ENCODE measurements at places on chromosomes 6 and 20. TPM values are rescaled to one million over a fixed set of nuclear protein-coding genes. Genes with fewer than 3 reads are reported as not detected.
A peak's percentile ranks its signal among the peaks of the same experiment; 100 is the strongest.

DNA sequence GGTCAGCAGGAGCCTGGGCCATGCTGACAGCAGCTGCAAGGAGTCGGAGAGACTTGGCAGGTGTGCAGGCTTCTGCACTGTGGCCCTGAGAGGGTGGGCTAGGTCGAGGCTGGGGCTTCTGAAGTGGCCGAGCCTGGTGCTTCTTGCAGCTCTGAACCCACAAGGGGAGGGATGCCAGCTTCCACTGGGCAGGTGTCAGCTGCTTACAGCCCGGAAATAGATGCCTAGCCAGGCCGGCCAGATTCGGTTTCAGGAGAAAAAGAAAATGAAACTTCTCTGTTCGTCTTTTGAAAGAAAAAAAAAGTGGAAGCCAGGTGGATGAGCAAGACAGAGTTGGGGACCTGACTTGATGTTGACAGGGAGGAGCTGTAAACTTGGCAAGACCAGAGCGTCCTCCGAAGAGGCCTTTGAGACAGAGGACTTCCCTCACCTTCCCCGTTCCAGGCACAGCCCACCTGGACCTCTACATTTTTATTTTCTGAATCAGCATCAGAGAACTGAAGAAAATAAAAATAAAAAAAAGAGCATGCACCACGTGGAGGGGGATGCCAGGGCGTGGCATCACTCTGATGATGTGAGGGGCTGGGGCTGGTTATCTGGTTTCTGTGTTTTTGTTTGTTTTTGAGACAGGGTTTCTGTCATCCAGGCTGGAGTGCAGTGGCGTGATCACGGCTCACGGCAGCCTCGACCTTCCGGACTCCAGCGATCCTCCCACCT is at the start of gene ZBP1:
Gene ZBP1 (minus strand): TSS at position 153 of the 717 bp plus-strand sequence. CDS start 131 bp downstream, at position 22.
- peaks cover 18% of the 10 kb centered on the region for H3K27me3 ChIP-seq
- no peak within 1 kb of the TSS for H3K27ac ChIP-seq
- no peaks in the 10 kb centered on the region for H3K4me1 ChIP-seq

DNA sequence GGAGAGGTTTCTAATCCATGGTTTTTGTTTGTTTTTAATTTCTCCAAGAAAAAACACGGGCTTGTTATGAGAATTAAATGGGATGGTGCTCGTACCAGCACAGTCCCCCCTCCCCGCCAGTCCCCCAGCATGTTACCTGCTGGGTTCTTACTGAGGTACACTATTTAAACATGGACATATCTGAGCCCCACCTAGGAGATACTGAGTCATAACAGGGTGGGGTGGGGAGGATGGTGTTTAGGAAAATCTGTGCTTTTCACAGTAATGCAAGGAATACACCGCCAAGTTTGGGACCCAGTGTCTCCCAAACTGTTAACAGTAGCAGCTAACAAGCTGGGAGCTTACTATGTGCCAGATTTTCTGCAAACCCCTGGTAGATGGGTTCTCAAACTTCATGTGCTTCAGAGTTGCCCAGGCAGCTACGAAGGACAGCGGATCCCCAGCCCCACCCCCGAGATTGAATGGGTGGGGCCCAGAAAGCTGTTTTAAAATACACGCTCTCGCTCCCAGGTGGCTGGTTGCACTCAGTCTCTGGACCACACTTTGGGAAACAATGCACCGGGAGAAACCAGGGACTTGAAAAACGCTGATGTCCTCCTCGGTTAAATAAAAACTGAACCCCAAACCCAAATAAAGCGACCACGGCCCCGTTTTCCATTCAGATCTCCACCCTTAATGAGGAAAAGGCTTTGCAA is 995 bp downstream of the ZFP64 start:
- peaks cover 26% of the 10 kb centered on the region for H3K4me1 ChIP-seq
- no peaks in the 10 kb centered on the region for H3K27me3 ChIP-seq
- peak overlapping the region; percentile 96 for H3K4me3 ChIP-seq
- H3K27ac ChIP-seq, result peak overlapping the region; percentile 95

DNA sequence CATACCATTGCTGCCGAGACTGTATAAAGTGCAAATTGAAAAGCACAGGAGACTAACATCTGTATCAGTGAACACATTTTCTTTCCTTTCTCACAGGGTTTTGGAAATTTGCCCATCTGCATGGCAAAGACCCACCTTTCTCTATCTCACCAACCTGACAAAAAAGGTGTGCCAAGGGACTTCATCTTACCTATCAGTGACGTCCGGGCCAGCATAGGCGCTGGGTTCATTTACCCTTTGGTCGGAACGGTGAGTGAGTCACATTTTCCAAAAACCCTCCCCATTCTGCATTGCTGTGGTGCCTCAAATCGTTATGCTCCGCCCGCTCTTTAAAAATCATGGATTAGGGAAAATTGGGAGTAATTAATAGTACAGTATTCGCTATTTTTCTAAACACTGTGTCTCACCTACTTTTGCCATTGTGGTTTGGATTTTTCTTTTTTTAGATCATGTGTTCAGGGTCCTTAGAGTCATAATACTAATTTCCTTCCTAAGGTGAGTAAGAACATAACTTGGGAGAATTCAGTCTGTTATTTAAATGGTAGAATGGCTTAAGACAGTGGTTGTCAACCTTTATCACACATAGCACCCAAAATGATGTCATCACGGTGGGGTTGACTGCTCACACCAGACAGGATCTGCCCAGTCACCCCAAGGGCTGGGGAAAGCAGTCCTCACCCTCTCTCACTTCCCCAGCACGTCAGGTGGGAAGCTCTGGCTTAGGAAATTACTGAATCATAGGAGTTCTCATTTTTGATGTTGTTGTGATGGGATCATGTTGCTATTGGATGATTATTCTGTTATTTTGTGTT is 171.6 kb downstream of the MTHFD1L start:
- H3K27ac ChIP-seq, result peak overlapping the region; percentile 94
- peaks cover 37% of the 10 kb centered on the region for H3K36me3 ChIP-seq
- peak overlapping the region; percentile 58 for H3K4me3 ChIP-seq
- peaks cover 84% of the 10 kb centered on the region for H3K4me1 ChIP-seq
- no peaks in the 10 kb centered on the region for H3K27me3 ChIP-seq
- DNase-seq, result no peak

- no peak overlapping the region for H3K4me3 ChIP-seq
- no peak for DNase-seq
- no peak overlapping the region for H3K27ac ChIP-seq
- no peaks in the 10 kb centered on the region for H3K27me3 ChIP-seq
Measured at GRCh38 chr6:101558712-101559111, 165.2 kb downstream of the GRIK2 start.

GRCh38 chr20:23140991-23141390 is 54.9 kb upstream of the CD93 start:
- no peaks in the 10 kb centered on the region for H3K27me3 ChIP-seq
- no peaks in the 10 kb centered on the region for H3K36me3 ChIP-seq
- DNase-seq, result no peak
- H3K27ac ChIP-seq, result no peak overlapping the region
- no peak overlapping the region for H3K4me3 ChIP-seq

DNA sequence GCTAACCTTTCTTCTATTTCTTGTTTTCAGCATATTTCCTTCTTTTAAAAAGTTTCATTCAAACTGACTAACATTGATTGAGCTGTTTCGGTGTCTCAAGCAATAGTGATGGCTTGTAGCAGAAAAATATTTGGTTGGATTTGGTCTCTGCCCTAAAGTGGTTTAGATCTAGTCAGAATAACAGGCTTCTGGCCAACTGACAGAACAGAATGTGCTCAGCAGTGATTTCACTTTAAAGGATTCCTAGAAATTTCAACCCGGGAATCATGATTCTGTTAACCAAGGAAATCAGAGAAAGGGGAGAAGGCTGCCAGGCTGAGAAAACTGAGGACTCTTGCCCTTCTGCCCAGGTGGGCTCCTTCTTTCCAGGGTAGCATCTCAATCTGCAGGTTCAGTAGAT is 16.6 kb upstream of the GSTA1 start:
- DNase-seq, result no peak
- H3K27me3 ChIP-seq, result no peaks in the 10 kb centered on the region
- H3K4me3 ChIP-seq, result no peak overlapping the region
- no peak overlapping the region for H3K27ac ChIP-seq
- H3K4me1 ChIP-seq, result no peaks in the 10 kb centered on the region

Gene CTAGE9
- not detected for total RNA-seq

Gene TNFRSF21
- 16.4 TPM for total RNA-seq

Measured in neural crest cell (in vitro differentiated cells).